T-helper 22 cell (primary cell): ENCODE measurements at places on chromosomes 6 and 20.

DNA sequence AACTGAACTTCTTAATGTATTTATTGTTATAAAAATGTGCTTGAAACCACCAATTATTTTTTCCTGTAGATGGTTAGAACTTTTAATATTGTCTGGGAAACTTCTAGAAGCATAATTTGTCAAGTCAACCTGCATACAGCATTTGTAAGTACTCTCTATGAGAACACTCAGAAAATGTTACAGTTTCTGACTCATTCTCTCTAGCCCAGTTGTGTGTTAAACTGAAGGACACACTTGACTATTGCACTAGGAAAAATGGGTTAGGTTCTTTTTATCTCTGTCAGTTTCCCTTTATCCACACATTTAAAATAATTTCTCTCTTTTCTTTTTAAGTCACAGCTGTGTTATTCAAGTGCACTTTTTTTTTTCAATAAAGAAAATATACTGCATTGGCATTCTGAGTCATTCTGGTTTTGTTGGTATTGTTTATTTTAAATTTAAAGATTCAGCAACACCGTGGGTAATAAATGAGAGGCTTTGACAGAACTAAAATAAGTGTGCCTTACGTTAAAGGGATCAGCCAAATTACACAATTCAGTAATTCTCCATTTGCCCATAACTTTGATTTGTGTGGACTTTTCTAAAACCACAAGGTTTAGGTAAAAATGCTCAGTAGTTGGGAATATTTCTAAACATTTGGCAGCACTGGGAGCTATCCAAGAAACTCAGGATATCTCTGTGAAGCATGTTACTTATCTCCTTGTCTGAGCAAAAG is 50.7 kb downstream of the OPN5 start:
- no peak for DNase-seq

GRCh38 chr20:8232332-8232731 is 100.3 kb downstream of the PLCB1 start:
- no peak for DNase-seq

DNA sequence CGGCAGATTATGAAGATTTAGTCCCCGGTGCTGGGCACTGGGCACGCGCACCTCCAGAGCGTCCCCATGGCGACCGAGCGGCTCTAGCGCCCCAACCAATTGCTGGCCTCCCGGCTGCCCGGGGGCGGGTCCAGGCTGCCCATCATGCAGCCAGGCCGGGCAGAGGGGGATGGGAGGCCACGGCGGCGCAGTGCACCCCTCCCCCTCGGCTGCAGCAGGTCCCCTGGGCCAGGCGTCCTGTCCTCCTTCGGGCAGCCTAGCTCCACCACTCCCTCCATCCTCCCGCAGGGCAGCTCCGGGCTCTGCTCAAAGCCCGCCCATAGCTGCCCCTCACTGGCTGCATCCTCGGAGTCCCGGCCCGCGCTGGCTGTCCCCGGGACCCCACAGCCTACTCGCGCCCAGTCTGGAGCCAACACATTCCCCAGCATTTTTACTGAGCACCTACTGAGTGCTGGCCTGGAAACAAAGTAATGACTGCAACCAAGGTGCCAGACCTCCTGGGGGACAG is 99.4 kb downstream of the ASXL1 start:
- no peak for DNase-seq

DNA sequence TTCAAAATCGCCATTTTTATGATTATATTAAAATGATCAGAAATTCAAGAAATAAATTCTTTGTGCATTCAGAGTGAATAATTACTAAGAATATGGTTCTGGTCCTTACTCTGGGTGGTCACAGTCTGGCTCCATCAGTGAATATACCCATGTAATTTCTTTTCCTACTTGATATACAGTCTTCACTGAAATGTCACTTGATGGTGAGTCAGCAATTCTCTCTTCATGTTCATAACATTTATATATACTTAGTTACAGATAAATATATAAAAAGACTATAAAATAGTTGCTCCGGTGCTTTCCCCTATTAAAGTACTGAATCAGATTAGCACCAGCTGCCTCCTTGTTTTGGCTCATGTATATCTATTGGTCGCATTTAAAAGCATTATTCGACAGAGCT is 56.4 kb upstream of the MTRF1L start:
- no peak for DNase-seq

DNA sequence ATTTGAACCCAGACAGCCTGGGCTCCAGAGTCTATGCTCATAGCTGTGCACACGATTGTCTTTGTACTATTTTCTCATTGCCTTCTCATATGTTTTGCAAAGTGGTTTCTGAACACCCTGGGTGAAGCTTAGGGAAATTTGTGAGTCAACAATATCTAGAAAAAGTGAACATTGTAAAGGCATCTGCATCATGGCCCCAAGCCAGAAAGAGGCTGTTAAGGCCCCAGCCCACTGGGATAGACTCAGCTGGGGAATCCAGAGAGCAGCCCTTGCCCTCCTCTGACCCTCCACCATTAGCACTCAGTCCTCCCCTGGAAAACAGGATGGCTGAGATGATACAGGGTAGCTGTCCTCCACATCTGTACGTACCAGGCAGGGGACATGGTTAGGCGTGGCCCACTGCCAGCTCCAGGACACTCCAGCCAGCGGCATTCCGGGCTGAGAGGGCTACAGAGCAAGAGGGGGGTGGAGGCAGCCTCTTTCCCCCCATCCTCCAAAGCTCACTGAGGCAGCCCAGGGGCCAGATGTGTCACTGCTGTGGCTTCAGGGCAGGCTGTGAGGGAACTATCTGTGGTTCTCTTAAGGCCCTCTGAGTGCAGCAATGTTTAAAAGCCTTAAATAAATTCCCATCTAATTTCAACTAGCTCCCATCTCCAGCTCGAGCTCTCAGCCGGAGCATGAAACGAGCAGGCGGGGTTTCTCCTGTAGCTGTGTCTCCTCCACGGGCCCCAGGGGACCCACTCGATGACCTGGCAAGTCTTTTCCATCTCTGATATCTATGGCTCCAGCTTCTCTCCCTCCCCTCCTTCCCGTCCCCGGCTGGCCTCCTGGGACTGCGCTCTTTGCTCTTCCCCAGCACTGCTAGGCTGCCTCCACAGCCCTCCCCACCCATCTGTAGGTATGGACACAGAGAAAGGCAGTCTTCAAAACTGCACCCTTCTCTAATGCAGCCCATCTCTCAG is 209.4 kb upstream of the LRFN2 start:
- DNase-seq = no peak

DNA sequence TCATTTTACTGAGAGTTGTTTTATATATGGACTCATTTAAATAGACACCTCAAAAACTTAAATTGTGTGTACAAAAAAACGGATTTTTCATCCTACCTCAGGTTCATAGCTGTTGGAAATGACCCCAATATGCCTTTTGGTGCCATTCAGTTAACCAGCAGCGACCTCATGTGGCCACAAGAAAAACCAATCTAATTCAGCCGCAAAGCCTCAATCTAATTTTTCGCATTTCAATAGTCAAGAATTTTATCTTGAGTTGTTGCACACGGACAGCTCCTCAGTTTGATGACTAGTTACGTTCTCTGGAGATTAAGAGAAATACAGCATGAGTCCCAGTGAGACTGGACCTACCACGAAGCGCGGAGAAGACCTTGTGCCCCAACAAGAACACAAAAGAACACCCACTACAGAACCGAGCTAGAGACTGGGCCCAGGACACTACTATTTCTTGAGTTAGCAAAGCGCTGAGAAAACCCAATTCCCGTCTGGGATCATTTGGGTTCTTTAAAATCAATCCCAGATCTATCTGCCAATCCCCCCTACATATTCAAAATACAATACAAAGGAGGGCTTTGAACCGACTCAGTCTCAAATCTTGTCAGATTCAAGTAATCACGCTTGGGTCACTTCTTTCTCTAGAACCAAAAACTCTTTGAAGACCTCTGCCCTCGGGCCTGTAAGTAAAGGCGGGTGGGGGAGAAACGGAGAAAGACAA is 1.1 kb downstream of the TCP11 start:
- DNase-seq = no peak

GRCh38 chr6:104700371-104701185 is 159.1 kb downstream of the HACE1 start:
- DNase-seq = no peak

DNA sequence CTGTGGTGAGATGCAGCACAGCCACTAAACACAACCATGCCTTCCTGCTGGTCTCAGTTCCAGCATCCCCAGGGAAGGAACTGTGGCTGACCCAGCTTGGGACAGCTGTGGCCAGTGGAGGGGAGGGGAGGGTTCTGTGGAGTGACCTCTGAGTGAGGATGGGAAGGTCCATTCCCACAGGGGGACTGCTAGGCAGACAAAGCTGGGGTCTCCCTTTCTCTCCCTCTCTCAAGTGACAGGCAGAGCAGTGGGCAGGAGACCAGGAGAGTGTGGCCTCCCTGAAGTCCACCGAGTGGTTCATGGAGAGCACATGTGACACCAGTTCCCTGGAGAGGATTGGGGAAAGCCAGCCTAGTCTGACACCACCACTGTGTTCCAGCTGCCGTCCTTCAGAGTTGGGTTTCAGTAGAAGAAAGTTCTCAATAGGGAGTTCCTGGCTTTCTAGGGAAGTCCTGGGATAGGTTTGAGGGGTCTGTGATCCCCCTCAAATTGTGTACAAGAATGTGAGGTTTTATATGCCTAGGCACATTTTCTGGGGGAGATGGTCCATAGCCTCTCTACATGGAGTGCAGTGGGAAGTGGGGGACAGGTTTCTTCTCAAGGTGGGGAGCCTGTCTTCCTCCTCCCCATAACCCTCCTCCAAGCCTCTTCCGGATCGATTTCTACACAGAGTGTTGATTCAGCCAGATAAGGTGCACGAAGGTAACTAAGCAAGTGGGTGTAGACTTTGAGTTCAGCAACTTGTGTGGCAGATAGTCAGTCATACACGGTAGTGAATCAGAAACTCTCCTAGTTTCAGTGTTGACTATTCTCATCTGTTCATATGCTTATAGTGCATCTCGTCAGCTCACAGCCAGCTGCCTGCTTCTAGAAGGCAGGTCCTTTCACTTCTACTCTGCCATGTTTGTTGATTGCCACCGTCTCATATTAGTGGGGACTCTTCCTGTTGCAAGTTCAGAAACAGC is 18.9 kb downstream of the MANBAL start:
- no peak for DNase-seq

DNA sequence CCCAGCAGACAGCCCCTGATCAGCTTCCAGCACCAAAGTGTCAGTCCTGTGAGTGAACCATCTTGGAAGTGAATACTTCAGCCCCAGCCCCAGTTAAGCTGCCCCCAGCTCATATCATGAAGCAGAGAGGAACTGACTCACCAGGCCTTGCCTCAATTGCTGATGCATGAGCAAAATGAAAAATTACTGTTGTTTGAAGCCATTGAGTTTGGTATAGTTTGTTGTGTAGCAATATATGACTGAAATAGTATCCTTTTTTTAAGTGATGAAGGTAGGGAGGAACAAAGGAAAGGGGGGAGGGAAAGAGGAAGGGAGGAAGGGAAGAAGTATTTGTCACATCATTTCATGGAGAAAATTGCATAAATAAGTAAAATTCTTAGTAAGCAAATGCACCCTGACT is 266.4 kb downstream of the MAFB start:
- no peak for DNase-seq

DNA sequence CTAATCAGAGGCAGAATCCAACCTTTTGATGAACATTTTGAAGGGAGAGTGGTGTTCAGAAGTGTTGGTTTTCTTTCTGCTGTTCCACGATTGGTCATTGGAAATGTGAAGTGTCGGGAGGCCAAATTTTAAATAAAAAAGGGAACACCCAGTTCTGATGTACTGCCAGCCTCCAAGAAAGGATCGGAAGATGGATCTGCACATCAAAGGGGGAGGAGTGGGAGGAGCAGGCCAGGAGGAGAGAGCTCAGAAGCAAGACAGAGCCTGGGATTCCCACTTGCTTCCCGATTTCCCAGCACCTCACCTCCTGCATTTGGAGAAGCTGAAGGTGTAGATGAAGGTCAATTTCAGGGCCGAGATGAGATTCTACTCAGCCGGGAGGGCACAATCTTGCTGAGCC is 55.9 kb upstream of the NAA20 start:
- DNase-seq = no peak

DNA sequence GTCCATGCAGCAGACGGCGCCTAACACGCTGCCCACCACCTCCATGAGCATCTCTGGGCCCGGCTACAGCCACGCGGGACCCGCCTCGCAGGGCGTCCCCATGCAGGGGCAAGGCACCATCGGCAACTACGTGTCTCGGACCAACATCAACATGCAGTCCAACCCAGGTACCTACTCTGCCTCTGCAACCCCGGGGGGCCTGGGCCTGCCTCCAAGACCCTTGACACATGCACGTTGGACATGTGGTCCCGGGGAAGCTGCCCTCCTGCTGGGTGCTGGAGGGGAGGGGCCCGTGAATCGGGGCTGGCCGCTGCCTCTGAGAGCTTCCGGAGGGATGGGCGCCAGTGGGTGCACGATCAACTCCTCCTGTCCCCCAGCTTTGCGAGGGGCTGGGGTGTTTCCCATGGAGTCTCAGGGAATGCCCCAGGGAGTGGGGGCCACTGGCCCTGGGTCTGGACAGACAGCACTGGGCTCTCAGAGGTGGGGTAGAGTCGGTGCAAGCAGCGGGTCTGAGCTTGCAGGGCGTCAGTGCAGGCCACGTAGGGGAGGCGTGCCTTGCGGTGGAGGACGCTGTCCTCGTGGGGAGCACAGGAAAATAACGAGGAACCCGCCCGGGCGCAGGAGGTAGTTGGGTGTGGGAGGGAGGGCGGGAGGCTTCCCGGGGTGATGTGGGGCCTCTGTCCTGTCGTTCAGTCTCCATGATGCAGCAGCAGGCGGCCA is 19.4 kb downstream of the SS18L1 start:
- no peak for DNase-seq

DNA sequence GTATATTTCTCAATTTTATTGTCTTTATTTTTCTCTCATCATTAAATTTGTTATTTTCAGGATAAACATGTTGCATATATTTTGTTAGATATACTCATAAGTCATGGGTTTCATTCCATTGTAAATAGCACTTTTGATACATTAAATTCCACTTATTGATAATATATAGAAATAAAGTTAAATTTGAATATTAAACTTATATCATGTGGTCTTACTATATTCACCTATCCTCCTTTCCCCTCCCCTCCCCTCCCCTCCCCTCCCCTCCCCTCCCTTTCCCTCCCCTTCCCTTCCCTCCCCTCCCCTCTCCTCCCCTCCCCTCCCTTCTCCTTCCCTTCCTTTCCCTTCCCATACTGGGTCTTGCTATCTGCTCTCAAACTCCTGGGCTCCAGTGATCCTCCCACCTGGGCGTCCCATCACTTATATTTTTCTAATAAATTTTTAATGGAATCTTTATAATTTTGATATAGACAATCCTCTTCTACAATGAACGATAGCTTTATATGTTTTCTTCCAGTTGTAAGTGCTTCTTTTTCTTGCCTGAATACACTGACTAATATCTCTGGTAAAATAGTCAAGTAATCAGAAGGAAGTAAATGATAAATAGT is 692.4 kb downstream of the C6orf118 start:
- no peak for DNase-seq

GRCh38 chr6:38907264-38907663 is 141.3 kb upstream of the GLP1R start:
- DNase-seq = no peak
